ENCODE measurements at places on chromosomes 6 and 20.

- DNase-seq: no peak
These were observed 13.0 kb downstream of the RPL10A start for GRCh38 chr6:35481226-35481625.

GRCh38 chr6:23547851-23548250, 578.2 kb upstream of the NRSN1 start:
- DNase-seq: no peak

DNA sequence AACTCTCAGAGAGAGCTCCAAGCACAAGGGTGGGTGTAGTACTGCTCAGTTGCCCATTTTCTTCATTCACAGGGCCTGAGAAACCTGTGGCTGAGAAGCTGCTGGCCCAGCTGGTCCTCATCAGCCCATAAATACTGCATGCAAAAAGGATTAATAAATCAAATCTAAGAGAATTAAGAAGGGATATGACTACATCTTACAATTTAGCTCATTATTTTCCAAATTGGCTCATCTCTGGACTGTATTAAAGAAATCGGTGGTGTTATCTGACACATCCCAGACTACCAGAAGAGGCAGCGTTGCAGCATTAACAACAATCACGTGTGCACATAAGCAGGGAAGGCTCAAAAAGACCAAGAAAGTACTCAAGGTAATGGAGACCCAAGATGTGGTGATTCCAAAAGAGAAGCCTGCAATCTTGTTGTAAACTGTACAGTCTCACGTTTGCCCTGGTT, 90.7 kb downstream of the CD24 start:
- DNase-seq: no peak

GRCh38 chr6:22142856-22143255, 154.0 kb downstream of the PRL start:
- DNase-seq: no peak

- no peak for DNase-seq
These were observed 300.3 kb downstream of the NRN1 start for GRCh38 chr6:5706124-5707033.

GRCh38 chr6:132734694-132735236, 20.9 kb upstream of the VNN1 start:
- DNase-seq: no peak

DNA sequence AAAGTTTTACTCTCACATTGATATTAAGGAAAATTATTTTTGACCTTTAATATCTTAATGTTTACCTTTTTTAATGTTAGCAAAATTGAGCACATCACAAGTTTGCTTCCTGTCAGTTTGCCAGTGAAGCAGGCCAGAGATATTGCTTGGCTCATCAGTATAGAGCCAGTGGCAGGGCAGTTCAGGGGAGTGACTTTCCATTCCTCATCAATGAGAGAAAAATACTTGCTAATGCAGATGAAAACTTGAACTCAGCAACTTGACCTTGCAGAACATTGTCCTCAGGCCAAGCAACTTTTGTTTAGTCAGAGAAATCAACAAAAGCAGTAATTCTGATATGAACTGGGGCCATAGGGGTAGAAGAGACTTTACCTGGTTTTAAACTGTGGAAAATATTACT, 6.9 kb downstream of the TAB2 start:
- no peak for DNase-seq

- no peak for DNase-seq
These were observed 77.9 kb upstream of the ID4 start for GRCh38 chr6:19759117-19759880.

DNA sequence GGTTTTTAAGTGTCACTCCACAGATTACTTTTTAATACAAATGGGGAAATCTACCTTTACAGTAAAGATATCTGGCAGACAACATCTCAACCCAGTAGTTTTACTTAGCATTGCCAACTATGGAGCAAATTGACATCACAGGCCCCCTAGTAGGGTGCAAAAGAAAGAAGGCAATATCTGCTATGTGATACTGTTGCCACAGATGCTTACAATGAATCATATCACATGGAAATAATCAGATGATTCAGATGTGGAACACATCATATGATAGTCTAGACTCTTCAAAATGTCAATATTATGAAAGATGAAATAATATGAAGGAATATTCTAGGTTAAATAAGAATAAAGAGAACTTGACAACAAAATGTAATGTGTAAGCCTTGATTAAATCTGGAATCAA, 322.5 kb downstream of the BMP2 start:
- no peak for DNase-seq

- DNase-seq: no peak
These were observed 1.7 kb downstream of the ARFGEF2 start for GRCh38 chr20:48923149-48923718.

GRCh38 chr20:31780839-31781238, 38.3 kb upstream of the MYLK2 start:
- no peak for DNase-seq

DNA sequence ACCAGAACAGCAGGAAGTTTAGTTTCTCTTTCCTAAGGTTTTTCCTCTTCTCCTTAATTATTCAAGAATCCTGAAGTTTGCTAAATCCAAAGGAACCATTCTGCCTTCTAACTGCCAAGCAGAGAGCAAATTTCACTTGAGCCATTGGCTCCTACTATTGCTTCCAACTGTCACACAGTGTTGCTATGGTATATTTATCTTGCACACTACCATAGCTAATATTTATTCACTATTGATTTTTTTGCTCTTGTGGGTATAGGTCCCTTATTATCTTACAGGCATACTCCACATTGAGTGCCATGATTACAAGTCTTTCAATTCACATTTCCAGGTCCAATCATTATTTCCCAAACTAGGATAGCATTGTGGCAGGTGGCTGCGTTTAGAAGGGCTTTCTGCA, 266.7 kb upstream of the FLRT3 start:
- DNase-seq: no peak

DNA sequence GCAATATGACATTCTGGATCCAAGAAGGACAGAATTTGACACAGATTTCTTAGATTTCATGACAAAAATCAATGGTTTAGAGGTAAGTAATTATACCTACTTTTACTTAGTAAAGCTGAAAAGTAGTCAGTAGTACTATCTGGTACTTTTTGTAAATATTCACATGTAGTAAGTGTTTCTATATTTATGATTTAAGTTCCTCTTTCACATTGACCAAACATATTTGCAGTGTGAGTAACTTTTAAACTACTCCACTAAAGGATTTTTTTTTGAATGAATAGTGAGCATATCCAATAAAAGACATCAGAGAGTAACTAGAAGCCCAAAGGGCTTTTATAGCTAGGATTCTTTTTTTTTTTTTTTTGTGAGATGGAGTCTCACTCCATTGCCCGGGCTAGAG, 60.8 kb downstream of the DNAH8 start:
- no peak for DNase-seq

- peak; percentile 65 for DNase-seq
These were observed 37.4 kb downstream of the COX4I2 start for GRCh38 chr20:31674895-31675827.

- peak; percentile 11 for DNase-seq
These were observed 48.8 kb upstream of the ZNF217 start for GRCh38 chr20:53642196-53643030.

GRCh38 chr6:114253431-114253830, 89.4 kb downstream of the HS3ST5 start:
- DNase-seq: no peak
